EH (cell line): ENCODE measurements at places on chromosomes 6 and 20.
A peak's percentile ranks its signal among the peaks of the same experiment; 100 is the strongest.

DNA sequence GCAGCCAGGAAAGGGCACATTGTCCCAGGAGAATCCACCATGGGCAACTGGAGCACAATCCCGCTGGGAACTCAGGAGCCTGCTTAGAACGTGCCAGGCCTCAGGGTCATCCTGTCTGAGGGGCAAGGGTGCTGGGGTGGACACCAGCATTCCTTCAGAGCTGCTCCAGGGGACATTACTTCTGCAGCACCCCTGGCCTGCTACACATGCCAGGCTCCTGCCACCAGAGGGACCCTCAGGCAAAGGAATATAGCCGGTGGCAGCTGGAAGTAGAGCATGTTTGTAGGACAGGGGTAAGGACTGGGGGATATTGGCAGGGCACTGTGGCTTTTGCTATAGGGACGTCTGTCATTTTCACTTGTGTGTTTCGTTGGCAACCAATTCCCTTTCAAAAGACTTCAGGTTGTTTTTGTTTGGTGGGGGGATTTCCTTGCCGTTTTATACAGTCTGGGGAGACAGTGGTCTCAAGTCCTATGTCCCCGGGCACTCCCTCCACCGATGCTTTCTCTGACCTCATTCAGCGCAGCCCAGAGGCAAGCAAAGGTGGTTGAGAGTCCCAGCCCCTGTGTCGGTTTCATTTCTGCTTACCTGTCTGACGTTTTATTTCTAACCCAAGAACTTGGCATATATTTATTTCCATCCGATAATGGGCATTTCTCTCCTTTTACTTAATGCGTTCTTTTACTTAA, 130.8 kb downstream of the JPH2 start:
- DNase-seq = peak; percentile 36

GRCh38 chr6:73006146-73006545, 219.2 kb downstream of the KHDC1L start:
- DNase-seq = peak; percentile 20

DNA sequence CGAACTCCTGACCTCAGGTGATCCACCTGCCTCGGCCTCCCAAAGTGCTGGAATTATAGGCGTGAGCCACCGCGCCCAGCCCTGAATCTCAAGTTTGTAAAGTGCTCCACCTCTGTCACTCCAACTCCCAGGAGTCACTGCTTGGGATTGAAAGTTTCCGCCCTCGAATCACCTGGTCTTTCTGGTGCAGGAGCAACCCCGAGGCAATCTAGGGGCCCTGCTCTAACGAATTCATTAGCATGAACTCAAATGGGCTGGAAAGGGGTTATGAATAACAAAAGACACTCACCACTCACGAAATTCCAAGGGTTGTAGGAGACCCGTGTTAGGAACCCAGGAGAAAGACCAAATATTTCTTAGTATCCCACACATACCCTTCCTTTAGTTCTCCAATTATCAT, 26.1 kb downstream of the RBCK1 start:
- DNase-seq = no peak

GRCh38 chr6:156508923-156509322, 268.3 kb upstream of the ARID1B start:
- peak; percentile 5 for DNase-seq

GRCh38 chr6:47094241-47094925, 52.3 kb upstream of the ADGRF1 start:
- DNase-seq = no peak
